MG63 (cell line): ENCODE measurements at places on chromosomes 6 and 20.

GRCh38 chr20:24289737-24290481, 179.5 kb upstream of the SYNDIG1 start:
- no peak for DNase-seq

DNA sequence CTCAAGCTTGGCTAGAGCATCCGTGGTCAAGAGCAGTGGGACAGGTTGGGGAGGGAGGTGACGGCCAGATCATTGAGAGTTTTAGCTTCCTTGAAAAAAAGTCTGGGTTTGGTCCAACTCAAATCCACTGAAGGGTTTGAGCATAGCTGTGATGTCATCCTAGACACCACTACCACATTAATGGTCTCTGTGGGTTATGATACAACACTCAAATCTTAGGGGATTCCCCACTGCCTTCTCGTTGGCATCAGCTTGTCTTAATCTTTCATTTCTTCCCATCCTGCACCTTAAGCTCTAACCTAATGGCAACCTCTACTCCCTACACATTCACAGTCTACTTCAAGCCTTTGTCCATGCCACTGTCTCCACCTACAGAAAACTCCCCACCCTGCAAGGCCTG, 77.3 kb downstream of the BMP6 start:
- no peak for DNase-seq

- no peak for DNase-seq
Measured at GRCh38 chr6:34235307-34236130, 1.2 kb upstream of the HMGA1 start.

DNA sequence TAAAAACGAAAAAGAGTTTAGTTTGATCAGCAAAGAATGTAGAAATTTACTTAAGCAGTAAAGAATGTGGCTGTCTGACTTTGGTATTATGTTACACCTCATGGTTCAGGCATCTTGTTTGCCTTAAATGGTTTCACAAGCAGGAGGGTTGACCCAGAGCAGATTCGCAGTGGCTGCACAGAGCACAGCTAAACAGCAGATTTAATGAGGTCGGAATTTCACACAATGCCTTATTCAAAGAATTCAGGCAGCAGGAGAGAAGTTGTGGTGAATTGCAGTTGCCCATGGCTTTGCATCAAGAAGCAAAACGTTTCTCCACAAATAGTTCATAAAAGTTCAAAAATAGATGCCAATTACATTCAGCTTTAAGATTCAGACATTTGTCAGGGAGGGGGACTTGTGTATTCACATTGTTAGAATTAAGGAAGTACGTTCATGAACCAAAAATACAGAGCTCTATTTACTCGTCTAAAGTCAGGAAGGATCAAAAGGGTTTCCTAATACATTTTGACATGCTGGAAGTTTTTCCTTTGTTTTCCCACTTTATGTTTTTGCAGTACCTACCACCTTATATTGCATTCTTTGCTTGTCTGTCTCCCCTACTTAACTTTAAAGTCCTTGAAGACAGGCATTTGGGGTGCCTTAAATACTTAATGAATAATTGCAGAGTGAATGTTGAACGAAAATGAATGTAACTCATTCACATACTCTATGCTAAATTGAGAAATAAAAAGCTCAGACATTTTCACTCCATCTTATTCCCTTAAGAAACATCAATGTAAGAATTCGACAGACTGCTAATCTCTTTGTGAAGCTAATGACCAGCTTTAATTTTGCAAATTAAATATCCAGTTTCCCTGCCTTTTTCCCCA, 1163.6 kb upstream of the CITED2 start:
- DNase-seq, result peak; percentile 88

DNA sequence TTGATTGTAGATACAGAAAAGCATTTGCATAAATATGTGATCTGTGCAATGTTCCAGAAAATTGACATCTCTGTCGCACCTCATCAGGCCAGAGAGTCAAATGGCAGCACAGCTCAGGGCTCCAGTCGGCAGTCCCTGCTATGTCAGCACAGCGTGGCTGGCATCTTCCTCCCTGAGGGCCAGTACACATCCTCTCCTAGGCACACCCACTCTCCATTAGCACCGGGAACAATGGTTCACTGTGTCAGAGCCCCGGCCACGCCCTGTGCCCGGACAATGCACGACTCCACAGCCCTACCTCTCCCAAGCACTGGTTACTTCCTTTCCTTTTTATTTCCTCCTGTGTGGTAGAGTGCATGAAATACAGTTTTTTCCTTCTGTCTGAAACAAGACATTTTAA, 114.9 kb downstream of the FOXC1 start:
- DNase-seq, result no peak

DNA sequence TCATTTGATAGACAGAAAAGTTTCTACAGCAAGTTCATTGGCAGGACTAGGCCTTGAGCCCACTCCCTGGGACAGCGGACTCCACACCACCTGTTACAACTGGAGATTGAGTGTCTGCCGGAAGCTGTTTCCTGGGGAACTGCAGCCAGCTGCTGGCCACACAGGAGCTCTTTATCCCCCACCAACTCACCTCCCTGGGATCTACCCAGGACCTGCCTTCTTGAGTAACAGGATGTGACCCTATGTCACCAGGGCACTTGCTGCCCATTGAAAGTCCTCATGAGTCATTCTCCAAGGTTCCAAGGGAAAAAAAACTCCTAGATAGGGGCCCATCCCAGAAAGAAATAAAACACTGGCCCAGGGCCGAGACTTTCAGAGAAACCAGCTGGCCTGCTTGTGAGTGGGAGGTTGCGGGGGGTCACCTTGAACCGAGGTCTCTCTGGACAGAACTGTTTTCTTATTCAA, 37.4 kb upstream of the SLC9A8 start:
- peak; percentile 80 for DNase-seq

DNA sequence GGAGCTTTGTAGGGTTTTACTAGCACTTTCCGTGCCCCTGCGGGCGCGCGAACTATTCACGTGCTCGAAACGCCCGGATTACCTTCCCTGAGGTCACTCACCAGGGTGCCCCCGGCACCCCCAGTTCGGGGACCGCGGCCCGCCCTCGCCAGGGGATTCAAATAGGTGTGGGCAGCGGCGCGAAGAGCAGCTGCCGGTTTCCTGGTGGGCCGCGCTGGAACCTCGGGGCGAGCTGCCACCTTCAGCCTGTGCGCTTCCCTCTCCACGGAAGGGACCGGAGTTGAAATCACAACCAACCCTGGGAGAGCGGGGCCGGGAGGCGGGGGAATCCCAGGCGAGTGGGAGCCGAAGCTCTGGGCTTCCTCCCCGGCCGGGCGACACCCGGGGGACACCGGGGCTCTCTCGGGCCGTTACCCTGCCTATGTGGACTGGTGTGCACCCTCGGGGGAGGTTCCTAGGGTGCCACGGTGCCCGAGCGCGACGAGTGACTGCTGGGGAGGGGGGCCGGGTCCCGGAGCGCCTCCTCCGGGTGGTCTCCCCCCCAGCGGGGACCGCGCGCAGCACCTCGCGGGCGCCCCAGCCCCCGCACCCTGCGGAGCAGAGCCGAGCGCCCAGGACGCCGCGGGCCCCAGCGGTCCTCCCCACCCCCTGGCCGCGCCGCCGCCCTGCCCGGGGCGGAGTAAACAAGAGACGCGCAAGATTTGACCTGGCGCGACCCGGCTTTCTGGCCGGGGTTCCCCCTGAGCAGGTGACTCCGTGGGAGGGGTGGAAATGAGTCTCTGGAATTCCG, 2.1 kb upstream of the HIVEP2 start:
- peak; percentile 74 for DNase-seq

- no peak for DNase-seq
Measured at GRCh38 chr20:18678549-18679419, 90.9 kb downstream of the DTD1 start.

DNA sequence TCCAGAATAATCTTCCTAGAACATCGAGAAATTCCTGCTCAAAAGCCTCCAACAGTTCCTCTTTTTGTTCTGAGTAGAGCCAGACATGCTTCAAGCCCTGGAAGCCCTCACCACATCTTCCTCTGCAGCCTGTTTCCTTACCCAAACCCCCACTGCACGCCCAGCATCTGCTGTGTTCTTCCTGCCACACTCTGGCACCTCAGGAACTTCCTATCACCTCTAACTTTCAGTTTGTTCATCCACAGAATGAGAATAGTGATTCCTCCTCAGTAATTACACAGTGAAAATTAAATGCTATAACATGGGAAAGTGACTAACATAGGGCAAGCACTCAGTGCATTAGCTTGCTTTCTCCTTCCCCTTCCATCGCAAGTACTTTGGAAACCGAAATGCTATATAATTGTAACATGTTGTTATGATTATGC, 26.3 kb downstream of the C6orf89 start:
- no peak for DNase-seq

GRCh38 chr6:22320750-22321149, 23.9 kb upstream of the PRL start:
- DNase-seq, result peak; percentile 45

DNA sequence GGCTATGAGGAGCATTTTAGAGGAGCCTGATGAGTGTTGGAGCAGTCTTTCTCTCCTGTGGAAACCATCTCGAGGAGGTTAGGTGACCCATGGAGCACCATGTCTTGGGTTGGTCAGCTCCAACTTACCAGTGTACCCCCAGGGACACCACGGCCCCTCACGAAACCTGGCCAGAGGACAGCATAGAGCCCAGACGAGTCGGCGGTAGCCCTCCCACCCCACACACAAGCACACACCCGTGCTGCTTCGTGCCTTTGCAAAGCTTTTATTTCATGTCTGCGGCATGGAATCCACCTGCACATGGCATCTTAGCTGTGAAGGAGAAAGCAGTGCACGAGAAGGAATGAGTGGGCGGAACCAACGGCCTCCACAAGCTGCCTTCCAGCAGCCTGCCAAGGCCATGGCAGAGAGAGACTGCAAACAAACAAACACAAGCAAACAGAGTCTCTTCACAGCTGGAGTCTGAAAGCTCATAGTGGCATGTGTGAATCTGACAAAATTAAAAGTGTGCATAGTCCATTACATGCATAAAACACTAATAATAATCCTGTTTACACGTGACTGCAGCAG, 53.6 kb downstream of the EZR start:
- no peak for DNase-seq
